GM12878 (cell line): ENCODE measurements at places on chromosomes 7 and 10. TPM values are rescaled to one million over a fixed set of nuclear protein-coding genes. Genes with fewer than 3 reads are reported as not detected.

GRCh38 chr10:110376021-110376766, 71.5 kb upstream of the SMNDC1 start:
- DNase-seq: no peak

DNA sequence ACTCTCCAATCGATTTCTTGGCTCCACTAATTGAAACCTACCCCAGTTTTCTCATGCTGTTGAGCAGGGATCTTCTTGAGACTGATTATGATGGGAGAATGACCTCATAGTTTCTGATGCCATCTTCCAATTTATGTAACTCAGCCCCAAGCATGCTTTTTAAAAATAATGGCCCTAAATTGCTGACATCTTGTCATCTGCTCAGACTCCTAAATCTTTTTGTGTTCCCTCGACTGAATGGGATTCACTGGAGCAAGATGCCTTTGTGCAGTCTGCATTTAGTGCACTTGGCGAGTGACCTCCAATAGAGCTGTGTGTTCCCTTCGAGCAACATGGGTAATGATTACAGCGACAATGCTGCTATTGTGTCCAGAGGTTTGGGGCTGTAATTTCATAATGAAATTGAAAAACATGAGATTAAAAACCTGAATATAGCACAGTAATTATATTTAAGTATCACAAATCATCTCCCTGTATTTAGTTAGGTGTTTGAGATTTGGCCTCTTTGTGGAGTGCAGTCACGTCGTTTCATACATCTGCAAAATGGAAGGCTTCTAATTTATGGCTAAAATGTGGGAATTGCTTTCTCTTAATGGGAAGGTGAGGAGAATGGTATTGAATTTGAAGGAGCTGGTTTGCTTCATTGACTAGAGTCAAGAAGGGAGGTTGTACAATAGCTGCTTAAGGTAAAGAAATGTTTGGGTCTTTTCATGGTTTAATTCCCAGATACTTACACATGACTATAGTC, 192.9 kb downstream of the AUTS2 start:
- DNase-seq: no peak

GRCh38 chr10:130561681-130562080, 425.5 kb downstream of the GLRX3 start:
- DNase-seq: no peak

CAMK1D gene
- 35.5 and 37.0 TPM in 2 replicates for total RNA-seq

CRHR2 gene
- total RNA-seq: not detected in 2 replicates
